NCI-H1417 (cell line): ENCODE measurements at places on chromosomes 4 and X.

- no peak for DNase-seq
Observed at GRCh38 chr4:68209003-68209402, 36.5 kb downstream of the TMPRSS11B start.

DNA sequence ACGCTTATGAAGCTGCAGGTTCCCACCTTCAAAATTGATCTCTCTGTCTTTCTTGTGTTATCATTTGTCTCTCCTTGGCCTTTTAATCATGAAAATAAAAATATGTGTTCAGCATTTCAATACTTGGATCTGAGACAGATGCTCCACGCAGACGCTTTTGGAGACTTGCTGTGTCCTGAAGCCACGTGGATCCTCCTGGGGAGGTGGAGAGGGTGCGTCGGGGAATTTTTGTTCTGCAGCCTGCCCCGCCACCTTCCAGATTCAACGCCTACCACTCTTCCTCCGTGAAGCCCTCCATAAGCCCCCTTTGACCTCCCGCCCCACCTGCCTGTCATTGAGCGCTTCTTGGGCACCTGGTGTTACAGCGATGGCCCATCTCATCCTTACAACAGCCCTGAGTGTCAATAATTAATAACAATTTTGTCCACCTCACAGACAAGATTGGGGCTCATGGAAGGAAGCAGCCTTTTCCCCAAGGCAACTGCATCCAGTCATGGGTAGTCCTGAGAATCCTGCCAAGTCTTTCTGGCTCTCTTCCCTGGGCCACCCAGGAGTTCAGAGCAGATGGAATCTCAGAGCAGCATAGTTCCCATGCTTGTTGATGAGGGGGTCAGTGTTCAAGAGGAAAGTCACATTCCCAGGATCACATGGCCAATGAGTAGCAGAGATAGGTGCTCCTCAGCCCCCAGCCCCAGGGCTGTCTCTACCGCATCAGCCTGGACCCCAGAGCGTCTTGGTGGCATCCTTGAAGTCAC lies 172.6 kb upstream of the PSAPL1 start:
- no peak for DNase-seq

DNA sequence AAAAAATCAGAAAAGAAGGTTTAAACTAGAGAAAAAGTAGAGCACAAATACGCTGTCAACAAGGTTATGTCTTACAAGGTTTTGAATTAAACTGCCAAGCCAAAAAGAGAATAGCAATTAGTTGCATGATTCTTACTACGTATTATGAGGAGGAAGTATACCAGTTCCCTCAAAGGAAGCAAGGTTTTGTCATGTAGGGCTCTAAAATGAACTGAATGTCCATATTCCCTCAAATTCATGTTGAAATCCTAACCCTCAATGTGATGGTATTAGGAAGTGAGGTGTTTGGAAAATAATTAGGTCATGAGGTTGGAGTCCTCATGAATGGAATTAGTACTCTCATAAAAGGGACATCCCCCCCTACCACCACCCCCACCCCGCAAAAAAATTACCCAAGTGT lies 201.0 kb downstream of the FBXW7 start:
- no peak for DNase-seq

DNA sequence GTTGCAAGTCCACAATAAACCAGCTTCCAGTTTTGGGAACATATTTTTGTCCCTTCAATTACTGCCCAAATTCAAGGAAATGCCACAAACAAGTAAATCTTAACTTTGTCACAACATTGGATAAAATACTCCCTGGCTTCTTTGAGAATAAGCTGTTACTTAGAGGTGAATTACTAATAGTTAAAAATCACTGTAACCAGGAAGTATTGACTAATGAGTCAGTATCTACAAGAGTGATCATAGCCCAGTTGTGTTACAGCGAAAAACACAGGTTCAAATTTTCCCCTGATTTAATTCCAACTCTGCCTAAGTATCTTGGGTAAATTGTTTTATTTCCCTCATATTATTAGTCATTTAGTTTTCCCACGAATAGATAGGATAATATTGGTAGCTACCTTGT lies 291.2 kb upstream of the PPARGC1A start:
- DNase-seq = no peak

DNA sequence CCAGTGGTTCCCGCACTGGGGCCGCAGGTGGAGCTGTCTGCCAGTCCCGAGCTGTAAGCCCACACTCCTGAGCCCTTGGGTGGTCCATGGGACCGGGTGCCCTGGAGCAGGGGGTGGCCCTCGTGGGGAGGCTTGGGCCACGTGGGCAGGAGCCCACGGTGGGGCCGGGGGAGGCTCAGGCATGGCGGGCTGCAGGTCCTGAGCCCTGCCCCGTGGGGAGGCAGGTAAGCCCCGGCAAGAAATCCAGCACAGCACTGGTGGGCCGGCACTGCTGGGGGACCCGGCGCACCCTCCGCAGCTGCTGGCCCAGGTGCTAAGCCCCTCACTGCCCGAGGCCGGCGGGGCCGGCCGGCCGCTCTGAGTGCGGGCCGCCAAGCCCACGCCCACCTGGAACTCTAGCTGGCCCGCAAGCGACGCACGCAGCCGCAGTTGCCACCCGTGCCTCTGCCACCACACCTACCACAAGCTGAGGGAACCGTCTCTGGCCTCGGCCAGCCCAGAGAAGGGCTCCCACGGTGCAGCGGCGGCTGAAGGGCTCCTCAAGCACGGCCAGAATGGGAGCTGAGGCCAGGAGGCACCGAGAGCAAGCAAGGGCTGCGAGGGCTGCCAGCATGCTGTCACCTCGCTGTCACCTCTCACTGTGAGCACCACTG lies 2.0 kb upstream of the METAP1 start:
- DNase-seq = no peak

DNA sequence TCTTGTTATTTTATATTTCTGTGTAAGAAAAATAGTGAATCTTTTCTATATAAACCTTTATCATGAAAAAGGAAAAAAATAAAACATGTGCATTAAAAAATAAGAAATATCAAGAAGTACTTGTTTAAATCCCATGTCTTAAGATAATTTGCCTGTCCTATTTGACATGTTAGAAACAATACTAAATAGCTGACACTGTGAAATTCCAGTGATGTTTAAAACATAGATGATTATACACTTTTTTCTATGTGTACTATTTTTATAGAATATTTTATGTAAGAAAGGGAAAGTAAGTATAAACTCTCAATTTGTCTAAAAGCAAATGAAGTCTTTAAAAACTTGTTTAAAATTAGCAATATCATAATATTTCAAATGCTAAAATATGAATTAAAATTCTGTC lies 543.2 kb upstream of the ATOH1 start:
- DNase-seq = no peak

DNA sequence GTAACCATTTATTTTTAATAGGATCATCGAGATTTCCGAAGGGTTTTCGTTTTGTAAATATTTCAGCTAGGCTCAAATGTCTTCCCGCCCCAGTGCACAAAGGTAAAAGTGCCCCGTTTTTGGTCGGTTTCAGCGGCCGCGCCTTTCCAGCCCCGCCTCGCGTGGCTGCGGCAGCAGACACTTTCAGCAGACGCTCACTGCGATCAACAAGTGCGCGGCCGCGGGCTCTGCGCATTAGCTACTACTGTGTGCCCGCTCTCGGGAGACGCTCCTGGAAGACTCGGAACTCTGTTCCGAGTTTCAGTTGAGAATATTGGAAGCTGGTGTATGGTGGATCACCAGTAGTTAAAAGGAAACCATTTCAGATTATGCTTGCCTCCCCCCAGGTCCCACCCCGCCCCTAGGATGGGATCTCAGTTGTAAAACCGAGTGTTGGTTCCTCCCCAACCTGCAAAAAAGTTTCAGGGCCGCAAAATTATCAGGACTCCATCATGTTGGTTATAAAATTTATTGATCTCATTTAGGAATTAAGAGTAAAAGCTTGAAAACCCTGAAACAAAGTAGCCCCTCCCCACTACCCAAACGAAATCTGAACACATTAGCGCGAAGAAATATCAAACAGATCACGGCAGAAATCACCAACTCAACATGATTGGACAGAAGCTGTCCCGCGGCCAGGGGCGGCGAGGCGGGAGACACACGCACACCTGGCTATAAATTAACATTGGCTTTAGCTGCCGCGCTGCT lies 2.2 kb downstream of the SOX3 start:
- no peak for DNase-seq

- DNase-seq = no peak
Observed at GRCh38 chr4:70364002-70364401, 3.4 kb downstream of the SMR3A start.

DNA sequence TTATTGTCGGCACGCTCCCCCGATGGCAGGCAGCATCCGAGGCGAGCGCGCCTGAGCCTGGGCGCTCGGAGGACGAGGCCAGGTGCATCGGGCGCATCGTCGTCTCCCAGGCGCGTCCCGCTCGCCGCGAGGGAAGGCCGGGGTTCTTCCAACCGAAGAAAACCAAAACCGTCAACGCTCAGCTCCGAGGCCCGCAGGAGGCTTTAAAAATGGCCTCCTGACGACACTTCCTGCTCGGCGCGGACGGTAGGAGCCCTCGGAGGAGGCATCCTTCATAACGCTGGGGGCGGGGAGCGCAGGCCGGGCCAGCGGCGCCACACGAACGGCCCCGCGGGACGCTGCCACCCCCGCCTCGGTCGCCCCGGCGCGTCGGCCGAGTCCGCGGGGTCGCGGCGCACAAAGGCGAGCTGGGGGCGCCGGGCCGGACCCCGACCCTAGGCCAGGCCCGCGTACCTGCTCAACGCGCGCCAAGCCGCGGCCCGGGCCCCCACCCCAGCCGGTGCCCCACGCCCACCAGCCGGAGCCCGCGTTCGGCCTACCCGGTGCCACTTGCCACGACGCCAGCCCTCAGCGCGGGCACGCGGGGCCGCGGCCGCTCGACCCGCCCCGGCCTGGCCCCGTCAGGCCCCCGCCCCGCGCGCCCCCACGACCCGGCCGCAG lies 501 bp downstream of the ZNF518B start:
- peak; percentile 34 for DNase-seq

GRCh38 chr4:44916411-44916810 lies 190.1 kb upstream of the GNPDA2 start:
- peak; percentile 23 for DNase-seq

GRCh38 chrX:15674514-15674840 lies 9.9 kb upstream of the CLTRN start:
- DNase-seq = no peak

- no peak for DNase-seq
Observed at GRCh38 chrX:545452-545885, 85.1 kb upstream of the SHOX start.

DNA sequence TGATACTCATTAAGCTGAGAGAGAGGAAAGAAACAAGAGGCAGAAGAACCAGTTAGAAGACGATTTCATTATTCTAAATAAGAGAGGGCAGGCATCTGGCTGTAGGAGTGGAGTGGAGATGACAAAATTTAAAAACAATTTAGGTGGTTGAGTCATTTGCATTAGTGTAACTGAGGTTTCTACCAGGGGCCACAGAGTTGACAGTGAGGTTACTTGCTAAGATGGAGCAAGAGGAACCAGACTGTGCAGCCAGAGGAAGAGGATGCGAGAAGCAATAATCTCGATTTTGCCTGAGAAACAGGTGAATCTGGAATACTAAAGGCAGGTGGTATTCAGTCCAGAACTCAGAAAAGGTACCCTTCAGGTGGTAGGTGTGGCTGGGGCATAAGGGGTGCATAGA lies 491.9 kb downstream of the MID1IP1 start:
- no peak for DNase-seq

DNA sequence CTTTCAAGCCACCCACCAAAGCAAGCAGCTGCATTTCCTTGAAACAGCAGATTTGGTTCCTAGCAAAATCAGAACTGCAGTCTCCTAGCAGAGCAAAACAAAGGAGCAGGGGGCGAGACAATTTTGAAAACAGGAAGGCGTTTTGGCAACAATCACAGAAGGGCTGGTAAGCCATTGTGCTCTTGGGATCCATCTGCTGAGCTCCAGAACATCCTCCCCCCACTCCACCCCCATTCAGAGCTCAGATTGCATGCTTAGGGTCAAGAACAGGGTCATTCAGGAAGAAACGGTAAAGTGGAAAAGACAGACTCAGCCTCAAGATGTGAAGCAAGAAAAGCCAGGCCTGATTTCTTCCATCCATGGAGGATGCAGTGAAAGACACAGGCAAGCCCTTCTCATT lies 7.6 kb upstream of the PCDH19 start:
- DNase-seq = no peak

GRCh38 chr4:137640838-137641158 lies 108.5 kb upstream of the PCDH18 start:
- no peak for DNase-seq

- DNase-seq = peak; percentile 56
Observed at GRCh38 chrX:125203365-125203736, 116.3 kb upstream of the TEX13C start.

DNA sequence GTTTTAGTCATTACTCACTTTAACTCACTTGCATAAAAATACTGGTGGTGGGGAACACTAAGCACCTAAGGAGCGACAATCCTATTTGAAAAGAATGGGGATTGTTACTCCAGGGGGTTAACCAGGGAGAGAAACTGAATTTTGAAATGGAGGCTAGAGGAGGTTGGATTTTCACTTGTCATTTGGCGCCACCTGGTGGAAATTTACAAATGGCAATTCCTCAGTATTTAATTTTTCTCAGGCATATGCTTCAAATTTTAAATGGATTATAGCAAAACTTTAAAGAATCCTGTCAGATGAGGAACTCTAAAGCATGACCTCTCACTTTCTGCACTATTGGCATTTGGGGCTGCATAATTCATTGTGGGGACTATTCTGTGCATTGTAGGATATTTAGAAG lies 2.7 kb upstream of the GEMIN8 start:
- peak; percentile 50 for DNase-seq

DNA sequence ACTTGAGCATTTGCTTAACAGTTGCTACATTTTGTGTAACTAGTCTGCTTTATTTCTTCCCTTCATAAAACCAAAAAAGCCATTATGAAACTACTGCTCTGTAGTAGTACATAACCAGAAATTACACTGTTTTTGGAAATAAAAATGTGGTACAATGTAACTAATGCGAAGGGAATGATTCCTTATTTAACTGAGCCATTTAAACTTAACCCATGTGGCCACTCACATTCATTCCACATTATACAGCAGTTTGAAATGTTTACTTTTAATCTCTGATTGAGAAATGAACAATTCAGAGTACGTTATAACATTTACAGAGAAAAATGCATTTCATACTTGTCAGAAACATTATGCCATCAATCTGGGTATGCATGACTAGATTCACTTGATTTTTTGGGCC lies 94.2 kb downstream of the NYX start:
- DNase-seq = no peak

DNA sequence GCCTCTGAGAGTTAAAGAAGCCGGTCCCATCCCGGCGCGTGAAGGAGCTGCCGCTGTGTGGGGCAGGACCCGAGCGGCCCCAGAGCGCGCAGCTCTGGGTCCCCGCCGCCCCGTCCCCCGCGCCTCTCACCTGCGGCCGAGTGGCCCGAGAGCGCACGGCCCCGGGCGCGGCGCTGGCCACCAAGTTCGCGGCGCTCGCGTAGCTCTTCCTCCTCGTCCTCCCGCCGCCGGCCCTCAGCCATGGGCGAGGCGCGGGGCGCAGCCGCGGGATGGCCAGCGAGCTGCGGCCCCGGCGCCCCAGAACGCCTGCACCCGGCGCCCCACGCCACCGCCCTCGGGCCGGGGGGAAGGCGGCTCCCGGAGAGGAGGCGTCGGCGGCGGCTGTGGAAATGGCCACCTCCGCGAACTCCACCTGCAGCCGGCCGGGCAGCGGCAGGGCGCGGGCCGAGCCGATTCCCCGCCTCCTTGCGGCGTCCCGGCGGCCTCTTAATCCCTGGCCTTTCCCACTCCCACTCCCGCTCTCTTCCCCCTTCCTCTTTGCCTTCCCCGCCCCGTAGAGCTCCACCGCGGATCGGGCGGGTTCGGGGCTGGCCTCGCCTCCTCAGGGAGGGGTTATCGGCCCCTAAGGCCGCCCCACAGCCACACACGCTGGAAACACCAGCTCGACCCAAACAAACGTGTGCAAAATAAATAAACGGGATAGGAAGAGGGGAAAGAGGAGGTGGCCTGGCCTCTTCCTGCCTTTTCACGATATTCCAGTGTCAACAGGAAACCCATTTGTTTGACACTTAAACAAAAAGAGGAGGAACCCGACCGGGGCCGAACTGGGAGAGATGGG lies at the start of gene SH3D19:
SH3D19 (minus strand) TSS at position 495 of the 838 bp plus-strand sequence; CDS start at position 242, 253 bp downstream.
- DNase-seq = peak; percentile 87
